ENCODE measurements at places on chromosomes 1 and 21. TPM values are rescaled to one million over a fixed set of nuclear protein-coding genes. Genes with fewer than 3 reads are reported as not detected.

FMO2 gene
- 49.7 TPM for total RNA-seq

LENEP gene
- total RNA-seq, result not detected

PCAT6 gene
- 1.0 TPM for total RNA-seq

ALG14 gene
- total RNA-seq, result 2.6 TPM

DNA sequence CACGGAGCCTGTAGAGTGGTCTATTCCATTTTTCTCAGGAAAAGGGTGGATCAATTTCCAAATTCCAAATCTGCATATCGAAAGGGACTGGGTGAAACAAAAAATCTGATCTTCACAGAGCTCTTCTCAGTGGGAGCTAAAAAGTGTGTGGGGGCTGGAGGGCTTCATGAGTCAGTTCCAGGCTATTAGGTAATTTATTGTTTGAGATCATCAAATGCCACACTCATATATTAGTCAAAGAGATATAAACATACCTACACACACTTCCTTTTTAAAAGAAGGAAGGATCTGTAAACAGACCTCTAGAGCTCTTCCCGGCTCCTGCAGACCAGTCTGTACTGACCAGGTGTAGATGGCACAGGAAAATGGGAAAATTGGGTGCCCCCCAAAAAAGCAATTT is 175.4 kb downstream of the ZBTB18 start:
- DNase-seq, result no peak

DNA sequence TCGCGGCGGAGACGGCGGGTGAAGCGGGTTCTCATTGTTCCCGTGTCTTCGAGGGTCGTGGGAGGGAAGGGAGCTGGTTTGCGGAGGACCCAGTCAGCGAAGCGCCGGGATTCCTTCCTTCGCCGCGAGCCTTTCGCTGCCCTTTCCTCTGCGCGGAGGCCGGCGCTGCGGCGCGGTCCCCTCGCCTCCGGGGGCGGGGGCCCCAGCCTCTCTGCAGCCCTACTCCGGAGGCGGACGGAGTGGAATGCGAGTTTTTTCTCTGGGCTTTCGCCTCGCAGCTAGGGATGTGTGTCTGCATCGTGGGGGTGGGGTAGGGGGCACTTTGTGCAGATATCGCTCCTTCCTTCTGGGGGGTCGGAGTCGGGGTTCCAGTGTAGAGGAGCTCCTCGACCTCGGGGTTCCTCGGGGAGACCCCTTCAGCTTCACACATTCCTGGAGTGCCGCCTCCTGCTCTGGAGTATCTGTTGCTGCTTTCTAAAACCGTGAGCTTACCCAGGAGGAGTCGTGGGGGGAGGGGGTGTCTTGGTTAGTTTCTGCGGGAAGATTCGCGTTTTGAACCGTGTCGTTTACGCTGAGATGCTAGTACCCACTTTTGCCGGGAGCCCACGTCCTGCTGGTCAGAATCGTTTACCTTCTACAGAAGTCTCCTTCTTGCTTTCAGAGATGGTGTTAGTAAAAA is 595 bp downstream of the RNF2 start:
- DNase-seq, result no peak

GRCh38 chr1:54299037-54299436 is 99.1 kb downstream of the MRPL37 start:
- peak; percentile 40 for DNase-seq
